ENCODE measurements at places on chromosomes 2 and 18.

DNA sequence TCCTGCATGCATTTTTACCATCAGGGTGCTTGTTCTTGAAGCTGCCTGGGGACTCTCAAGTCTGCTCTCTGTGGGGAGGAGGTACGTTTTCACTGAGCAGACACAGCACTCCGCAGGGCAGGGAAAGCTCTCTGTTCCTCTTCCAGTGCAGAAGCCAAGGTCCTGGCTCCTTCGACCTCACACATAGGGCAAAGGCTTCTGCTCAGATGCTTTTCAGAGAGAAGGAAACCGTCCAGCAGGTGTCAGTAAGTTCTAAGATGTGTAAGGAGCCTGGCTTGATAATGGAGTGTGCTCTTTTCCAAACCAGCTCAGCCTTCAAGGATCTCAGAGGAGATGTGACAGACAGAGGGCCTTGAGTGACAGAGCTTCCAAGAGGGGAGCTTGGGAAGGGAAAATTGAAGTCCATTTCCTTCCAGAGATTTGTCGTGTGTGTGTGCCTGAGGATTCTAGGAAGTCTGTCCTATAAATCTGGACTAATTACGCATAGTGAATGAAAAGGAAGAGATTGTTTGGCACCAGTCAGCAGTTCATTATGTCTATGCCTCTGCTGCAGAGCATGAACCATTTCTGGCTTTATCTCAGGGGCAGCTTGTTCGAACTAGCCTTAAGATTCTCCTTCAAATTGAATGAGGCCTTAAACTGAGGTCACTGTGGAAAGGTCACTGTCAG, 67.3 kb upstream of the UPP2 start:
- DNase-seq, result no peak

- DNase-seq, result no peak
Observed at GRCh38 chr2:23635442-23636340, 250.7 kb downstream of the KLHL29 start.

DNA sequence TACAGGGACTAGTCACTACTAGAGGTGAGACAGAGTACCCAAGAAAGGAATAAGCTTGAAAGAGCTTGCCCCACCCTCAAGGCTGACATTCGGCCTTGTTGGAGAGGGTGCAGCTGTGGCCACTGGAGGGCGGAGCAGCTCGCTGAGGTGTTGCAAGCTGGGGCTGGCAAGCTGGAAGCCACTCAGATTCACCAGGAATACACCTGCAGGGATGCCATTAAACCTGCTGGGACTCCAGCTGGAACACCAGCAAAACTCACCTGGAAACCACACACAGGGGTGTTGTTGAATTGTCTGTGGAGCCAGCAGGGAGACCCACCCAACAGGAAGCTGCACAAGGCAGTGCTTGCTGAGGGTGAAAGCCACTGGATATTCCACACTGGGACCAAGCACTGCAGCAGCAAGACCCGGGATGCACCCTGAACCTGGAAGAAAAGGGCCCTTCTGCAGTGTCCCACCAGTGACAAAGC, 26.1 kb downstream of the KCTD18 start:
- no peak for DNase-seq

DNA sequence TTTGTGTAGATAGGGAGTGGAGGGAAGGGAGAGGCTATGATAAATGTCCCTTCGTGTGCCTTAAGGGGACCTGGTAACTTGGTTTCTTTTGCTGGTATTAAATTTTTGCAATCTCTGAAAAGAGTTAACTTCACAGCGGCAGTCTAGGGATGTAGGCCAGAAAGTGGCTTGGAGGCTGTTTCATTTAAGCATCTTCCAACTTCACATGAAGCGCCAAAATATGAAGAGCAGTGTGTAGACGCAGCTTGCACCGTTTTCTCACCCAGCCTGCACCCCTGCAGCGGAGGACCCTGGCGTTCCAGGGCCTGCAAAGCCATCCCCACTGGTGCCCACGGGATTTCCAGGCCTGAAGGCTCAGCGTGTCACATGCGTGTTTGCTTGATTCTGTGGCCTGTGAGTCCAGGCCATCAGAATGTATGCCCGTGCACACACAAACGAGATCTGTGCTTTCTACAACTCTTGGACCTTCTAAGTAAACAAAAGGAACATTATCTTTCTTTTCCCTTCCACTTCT, 87.2 kb upstream of the EPB41L3 start:
- no peak for DNase-seq

DNA sequence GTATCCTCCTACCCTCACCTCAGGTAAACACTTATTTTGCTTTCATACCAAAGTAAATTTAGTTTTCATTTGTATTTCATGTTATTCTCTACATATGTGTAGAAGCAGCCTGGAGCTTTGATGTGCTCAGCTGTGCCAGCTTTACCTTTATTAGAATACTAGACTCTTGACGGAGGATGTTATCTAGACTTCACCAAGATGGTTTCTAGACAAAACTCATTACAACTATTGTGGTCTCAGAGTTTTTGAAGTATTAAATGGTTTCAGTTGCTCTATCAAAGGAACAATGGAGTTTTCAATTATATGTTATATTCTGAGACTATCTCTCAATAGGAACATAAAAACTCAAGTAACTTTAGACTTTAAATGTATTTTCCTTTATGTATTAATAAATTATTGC, 5.0 kb upstream of the IL18RAP start:
- DNase-seq, result no peak

GRCh38 chr2:64374686-64375085, 79.3 kb upstream of the LGALSL start:
- DNase-seq, result no peak

GRCh38 chr2:100237770-100238169, 84.5 kb downstream of the LONRF2 start:
- DNase-seq, result no peak

DNA sequence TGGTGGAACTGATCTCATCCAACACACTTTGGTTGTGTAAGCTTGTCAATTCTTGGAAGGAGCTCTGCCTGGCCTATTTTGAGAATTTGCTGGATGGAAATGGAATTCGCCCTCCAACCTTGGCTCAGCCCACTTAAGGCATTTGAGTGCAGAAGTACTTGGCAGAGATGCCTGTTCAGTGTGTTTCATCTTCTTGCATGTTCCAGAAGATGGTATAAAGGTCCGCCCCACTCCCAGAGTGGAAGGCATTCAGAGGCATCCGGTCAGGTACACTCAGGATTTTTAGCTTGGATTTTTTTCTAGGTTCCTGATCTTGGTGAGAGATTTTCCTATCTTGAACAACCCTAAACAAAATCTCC, 61.3 kb upstream of the TXNDC2 start:
- DNase-seq, result no peak

GRCh38 chr18:44586782-44587524, 93.7 kb upstream of the SETBP1 start:
- no peak for DNase-seq

DNA sequence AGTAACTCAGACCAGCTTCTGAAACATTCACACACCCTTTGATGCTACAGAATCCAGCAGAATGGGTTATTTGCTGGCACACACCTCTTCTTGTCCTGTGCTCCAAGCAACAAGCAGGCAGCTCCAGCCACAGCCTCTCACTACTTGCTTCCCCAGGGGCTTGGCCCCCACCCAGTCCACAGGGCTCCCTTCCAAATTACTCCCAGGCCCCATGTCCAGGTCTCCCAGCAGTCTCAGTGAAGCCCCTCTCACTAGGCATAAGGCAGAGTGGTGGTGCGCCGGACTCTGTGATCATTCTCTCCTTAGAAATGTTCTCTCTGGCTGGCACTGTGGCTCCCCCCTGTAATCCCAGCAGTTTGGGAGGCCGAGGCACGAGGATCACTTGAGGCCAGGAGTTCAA, 25.9 kb downstream of the ITM2C start:
- DNase-seq, result no peak

DNA sequence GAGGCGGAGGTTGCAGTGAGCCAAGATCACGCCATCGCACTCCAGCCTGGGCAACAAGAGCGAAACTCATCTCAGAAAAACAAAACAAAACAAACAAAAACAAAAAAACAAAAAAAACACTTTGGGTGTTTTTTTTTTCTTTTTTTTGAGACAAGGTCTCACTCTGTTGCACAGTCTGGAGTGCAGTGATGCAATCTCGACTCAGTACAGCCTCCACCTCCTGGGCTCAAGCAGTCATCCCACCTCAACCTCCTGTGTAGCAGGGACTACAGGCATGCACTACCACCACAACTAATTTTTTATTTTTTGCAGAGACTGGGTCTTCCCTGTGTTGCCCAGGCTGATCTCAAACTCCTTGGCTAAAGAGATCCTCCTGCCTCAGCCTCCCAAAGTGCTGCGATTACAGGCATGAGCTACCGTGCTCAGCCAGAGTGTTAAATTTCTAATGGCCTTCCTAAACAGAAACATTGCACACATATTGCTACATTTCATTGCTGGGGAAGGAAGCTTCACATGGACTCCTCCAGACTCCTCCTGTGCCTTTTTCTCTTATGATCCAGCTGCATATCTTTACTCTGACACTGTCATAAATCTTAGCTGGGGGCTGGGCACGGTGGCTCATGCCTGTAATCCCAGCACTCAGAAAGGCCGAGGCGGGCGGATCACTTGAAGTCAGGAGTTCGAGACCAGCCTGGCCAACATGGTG, 19.7 kb downstream of the STARD7 start:
- no peak for DNase-seq

DNA sequence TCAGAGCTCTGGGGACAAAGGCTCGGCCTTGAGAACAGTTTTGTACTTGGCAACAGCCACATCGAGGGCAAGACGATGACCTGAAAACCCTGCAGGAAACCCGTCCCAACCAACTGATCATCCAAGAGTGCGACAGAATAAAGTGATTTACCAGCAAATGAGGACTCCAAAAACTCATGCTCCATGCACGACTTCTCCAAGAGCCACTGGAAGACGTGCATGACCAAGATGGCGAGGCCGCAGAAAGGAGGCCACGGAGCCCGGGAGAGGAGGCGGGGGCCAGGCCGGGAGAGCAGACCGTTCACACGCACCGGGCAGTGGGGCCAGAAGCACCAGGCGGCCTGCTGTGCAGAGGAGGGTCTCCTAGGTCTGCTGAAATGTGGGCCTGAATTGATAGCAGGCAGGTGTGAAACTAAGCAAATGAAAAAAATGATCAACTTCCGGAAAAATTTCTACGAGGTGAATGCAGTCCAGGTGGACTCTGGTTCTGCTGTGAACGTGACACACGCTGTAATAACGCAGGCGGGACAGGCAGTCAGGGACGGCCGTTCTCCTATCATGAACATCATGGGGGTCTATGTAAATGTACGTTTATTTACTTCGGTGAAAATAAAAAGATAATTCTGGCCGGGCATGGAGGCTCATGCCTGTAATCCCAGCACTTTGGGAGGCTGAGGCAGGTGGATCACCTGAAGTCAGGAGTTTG, 252.2 kb downstream of the HDAC4 start:
- DNase-seq, result no peak

GRCh38 chr2:113079131-113079530, 11.4 kb downstream of the IL1F10 start:
- DNase-seq, result no peak

GRCh38 chr2:25698752-25699151, 25.4 kb upstream of the DTNB start:
- no peak for DNase-seq

- no peak for DNase-seq
Observed at GRCh38 chr2:73736378-73736777, 767 bp downstream of the TPRKB start.

- no peak for DNase-seq
Observed at GRCh38 chr2:218406949-218407618, 7.4 kb downstream of the CTDSP1 start.

DNA sequence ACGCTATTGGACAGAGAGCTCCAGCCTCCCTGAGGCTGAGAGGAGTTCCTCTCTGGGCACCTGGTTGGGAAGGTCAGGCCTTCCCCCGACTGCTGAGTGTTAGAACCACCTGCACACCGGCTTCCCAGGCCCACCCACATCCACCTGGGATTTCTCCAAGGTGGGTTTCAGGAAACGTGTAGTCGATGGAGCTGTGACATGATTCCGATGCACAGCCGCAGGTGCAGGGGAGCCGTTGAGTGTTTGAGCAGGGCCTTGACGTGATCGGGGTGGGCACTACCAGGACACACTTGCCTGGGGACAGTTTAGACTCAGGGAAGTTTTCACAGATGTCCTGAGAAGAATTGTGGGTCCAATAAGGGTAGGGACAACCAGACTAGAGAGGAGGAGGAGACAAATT, 21.8 kb upstream of the GIGYF2 start:
- DNase-seq, result no peak

DNA sequence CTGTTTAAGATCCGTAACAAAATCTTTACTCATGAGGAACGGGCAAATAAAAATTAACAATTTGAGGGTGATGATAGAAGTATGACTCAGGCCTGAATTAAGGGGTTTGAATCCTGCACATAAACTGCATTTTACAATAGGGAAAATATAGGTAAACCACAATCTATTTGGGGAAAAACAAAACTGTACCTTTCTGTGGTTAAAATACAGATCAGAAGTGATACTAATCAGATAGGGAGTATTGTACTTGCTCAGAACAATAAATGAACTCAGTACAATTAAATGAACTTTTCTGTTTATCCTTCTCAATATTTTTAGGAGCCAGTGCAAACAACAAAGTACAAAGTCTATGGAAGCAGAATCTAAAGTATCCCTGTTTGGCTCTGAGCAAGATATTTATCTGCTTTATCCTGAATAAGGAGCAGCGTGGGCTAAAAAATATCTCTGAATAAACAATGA, 287.3 kb downstream of the ZNF385B start:
- no peak for DNase-seq

DNA sequence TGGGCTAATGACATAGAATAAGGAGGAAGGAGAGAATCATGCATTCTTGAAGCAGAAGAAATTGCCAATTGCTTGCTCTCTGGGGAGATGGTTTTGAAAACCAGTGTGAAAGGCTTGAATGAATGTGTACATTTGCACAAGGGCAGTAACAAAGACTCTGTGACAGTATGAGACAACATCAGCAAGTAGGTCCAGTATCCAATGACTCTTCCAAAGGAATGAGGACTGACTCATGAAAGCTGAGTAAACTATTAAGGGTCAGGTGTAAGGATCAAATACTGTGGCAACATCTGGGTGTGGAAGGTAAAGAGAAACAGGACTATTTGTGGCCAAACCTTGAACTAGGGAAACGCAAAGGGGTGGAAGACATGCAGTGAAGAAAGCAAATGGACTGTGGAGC, 886.0 kb upstream of the CHAC2 start:
- no peak for DNase-seq

- DNase-seq, result no peak
Observed at GRCh38 chr2:27117995-27118524, 868 bp downstream of the CGREF1 start.

DNA sequence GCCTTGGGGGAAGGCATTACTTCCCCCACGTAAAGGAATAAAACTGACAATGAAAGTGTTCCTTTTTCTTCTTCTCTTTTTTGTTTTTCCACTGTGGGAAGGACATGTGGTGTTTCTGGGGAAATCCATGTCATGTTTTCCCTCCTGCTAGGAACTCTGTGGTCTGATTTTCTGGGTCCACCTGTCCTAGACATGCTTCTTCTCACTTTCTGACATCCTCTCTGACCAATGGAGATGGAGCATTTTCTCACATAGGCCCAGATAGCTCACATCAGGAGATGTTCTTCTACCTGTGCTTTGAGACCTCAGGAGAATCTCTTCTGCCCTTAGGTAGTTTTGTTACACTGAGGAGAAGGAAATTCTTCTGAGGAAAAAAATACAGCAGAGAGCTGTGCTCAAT, 252.0 kb upstream of the SIX3 start:
- DNase-seq, result no peak

GRCh38 chr2:120599656-120600055, 136.0 kb upstream of the GLI2 start:
- DNase-seq, result no peak

- DNase-seq, result no peak
Observed at GRCh38 chr2:71700658-71701397, 247.5 kb downstream of the DYSF start.

- no peak for DNase-seq
Observed at GRCh38 chr2:213248637-213249036, 35.6 kb upstream of the SPAG16 start.

GRCh38 chr2:179805001-179805400, 56.4 kb downstream of the ZNF385B start:
- DNase-seq, result no peak
